Mucosa of descending colon (tissue), 3 donors: ENCODE measurements at places on chromosomes 2 and 18.

DNA sequence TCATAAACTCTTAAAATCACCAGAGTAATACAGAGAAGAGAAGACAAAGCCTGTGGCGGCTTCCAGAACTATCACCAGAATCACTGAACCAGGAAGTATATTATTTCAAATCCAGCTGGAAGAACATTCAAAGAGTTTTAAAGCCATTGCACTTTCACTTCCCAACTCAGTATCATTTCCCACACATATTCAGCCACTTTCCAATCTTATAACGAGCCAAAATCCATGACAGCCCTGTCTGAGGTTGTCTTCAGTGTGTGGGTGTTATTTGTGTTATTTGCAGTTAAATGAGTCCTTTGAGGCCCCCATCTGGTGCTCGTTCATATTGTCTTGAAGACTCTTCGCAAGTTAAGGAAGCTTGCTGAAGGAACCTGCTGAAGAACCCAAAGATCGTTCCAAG is 559.9 kb downstream of the TSN start:
- DNase-seq: no peak

GRCh38 chr18:10939822-10940221 is 209.5 kb downstream of the PIEZO2 start:
- no peak for DNase-seq

- no peak for DNase-seq
Observed at GRCh38 chr18:44638034-44638540, 42.6 kb upstream of the SETBP1 start.

DNA sequence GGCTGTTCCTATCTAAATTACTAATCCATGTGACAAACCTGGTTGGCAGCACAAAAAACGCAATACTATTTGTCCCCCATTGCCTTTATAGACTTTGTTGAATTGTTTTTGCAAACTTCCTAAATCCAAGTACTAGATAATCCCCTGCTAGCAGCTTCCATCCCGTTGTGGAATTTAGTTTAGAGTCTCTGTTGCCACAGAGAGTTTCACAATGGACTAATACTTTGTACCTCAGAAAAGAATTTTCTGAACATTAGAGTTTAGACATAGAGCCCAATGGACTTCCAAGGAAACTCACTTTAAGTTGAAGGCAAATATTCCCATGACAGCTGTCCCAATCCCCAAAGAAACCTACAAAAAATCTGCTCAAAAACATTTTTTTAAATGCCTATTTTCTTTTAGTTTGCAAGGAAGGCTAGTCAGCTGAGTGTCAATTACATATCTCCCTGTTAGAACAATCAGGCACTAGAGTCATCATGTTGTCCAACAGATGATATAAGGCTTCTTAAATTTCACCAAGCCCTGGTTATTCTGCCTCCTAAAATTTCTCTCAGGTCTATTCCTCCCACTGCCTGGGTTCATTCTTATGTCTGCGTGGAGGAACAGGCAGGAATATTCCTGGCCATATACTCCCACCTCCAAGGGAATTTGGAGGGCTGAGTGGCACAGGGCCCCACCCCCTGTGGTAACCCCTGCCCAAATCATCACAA is 27.2 kb downstream of the RNF152 start:
- DNase-seq: no peak

DNA sequence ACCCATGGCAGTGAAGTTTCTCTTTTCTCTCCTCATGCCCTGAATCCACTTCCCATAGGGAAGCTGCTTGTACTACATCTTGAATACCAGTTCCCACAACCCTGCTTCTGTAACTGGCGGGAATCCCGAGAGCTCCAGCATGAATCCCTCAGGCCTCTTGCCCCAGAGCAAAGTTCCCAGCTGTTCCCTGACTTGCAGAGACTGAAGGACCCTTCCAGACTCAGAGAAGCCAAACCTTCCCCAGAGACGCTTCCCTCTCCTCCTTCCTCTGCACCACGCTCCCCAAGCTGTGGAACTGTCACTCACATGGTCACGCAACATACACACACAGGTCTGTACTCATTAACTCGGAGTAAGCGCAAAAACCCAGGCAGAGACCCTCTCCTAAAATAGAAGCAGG is 26.4 kb downstream of the TRAPPC12 start:
- DNase-seq: no peak

- DNase-seq: no peak
Observed at GRCh38 chr2:75256485-75256884, 57.2 kb upstream of the TACR1 start.

DNA sequence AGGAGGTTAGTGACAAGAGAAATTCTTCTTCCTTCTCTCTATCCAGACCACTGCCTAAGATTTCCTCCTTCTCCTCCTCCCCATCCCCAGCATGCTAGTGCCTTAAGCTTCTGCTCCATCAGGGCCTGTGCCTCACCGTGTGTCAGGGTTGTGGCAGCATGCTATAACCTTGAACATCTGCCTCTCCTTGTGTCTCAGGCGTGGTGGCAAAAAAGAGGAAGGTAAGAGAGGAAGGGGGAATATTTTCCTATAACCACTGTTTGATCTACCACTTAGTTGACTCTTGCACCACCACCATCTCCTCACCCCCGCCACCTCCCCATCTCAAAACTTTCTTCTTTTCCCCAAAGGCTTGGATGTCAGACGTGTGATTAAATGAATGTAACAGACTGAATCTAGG is 38.3 kb upstream of the PEX13 start:
- DNase-seq: no peak

GRCh38 chr18:21826641-21827302 is 86.2 kb downstream of the MIB1 start:
- no peak for DNase-seq

DNA sequence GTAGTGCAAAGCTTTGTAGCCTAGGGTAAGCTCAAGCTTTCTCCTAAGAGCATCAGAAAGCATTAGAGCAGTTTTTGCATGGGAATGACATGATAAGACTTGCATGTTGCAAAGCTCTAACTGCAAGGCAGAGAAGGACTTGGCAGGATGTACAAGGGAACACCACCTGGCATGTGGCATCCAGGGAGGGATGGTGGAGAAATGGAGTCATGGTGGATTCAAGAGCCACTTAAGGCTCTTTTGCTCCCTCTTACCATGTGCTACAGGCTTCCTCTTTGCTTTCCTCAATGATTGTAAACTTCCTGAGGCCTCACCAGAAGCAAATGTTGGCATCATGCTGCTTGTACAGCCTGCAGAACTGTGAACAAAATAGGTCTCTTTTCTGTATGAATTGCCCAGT is 266.0 kb downstream of the GLI2 start:
- DNase-seq: no peak

GRCh38 chr2:8494589-8494988 is 187.3 kb upstream of the ID2 start:
- DNase-seq: peak; percentile 76

DNA sequence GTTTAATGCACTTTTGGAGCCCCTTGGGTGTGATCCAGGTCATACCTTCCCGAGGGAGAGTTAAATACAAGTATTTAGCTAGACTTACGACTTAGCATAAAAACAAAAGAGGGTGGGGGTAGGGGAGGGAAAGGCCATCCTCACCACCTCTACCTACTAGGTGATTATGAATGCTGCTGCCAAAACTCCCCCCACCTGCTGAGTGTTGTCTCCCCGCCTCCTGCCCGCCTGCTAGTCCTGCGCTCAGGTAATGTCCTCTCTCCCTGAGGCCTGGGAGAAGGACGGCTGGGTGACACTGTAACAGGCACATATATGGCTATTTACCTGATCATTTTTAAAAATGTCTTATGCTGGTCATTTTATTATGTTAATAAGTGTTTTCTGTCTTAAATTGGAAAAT is 3.0 kb upstream of the NCKAP5 start:
- no peak for DNase-seq

GRCh38 chr2:86435531-86435930 is 5.6 kb upstream of the KDM3A start:
- no peak for DNase-seq

- DNase-seq: no peak
Observed at GRCh38 chr2:73516033-73516432, 126.2 kb downstream of the NAT8 start.
